ENCODE measurements at places on chromosomes 12 and 14.

- no peak for DNase-seq
Observed at GRCh38 chr14:60505448-60505847, 3.5 kb upstream of the SIX6 start.

DNA sequence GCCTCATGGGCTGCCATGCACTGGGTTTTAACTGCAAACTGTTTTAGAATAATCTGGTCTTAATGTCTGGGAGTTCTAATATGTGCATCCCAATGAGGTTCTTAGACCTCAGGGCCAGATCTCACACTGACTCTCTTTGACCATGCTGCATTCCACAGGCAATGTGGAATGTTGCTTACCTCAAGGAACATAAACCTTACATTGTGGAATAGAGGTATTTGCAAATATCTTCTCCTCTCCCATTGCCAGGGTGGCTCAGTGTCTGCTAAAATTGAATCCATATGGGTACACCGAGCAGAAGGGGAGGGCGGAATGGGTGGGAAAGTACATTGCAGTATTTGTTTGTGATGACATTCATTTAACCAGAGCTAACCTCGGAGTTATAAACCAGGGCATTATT lies 78.6 kb downstream of the CHST11 start:
- DNase-seq = no peak

GRCh38 chr12:98908866-98909265 lies 263.8 kb downstream of the APAF1 start:
- DNase-seq = no peak

- DNase-seq = no peak
Observed at GRCh38 chr14:52996493-52996892, 45.6 kb upstream of the FERMT2 start.

DNA sequence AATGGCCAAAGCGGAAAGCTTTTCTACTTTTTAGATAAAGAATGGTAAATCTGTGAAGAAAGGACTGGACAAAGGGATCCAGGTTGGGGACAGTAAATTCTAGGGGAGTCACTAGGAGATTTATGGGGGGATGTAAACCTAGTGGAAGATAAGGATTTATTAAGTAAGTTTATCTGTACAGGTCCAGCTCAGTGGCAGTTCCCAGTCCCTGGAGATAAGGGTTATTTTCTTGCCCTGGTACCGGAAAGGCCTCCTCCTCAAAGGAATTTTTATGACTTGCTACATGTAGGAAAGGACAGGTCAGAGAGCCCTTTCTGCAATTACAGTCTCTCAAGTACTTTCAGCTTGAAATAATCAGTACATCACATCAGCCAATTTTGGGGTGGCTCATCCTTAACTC lies 72.6 kb upstream of the BICD1 start:
- DNase-seq = no peak

GRCh38 chr12:69001251-69001650 lies 68.3 kb upstream of the CPM start:
- no peak for DNase-seq

- DNase-seq = no peak
Observed at GRCh38 chr12:109443794-109444193, 33.3 kb downstream of the KCTD10 start.

- no peak for DNase-seq
Observed at GRCh38 chr14:71799841-71800240, 132.4 kb upstream of the RGS6 start.

- no peak for DNase-seq
Observed at GRCh38 chr12:30569426-30569825, 126.2 kb downstream of the IPO8 start.

All from KG1 (cell line).